ENCODE measurements at places on chromosomes 12 and 14.

DNA sequence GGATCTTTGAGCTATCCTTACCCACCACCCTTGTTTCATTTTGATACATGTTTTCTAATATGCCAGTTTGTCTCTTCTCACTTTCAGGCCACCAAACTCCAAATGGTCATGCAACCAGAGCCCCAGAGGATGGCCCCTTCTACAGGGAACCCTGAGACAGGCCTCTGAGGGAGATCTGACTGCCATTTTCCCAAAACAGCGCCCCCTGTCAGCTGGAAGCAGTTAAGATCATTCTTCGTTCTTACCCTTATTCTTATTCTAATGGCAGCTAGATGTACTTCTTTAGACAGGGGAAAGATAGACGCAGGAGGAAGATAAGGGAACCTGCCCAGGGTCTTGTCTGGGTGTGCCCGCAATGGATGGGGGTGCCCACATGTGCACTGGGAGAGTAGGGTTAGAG lies 38.4 kb downstream of the C12orf56 start:
- no peak for DNase-seq

- no peak for DNase-seq
These were observed 283.5 kb upstream of the RGS6 start for GRCh38 chr14:71648725-71649124.

DNA sequence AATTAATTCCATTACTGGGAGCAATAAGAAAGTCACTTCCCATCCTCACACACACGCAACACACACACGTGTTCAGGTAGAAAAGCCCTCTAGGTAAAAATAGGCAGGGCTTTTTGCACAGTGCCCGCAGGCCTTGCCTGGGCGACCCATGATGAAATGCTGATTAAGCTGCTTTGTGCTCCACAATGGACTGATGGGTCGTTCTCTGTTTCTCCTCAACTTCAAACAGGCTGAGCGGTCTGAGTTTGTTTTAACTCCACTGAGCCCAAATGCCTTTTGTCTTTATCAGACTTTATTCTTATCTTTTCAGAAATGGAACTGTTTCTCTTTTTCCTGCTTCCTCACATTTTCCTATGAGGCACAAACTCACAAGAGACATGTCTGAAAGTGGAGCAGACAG lies 9.4 kb upstream of the DACT1 start:
- no peak for DNase-seq

GRCh38 chr12:88904705-88905104 lies 324.4 kb upstream of the KITLG start:
- DNase-seq, result no peak

DNA sequence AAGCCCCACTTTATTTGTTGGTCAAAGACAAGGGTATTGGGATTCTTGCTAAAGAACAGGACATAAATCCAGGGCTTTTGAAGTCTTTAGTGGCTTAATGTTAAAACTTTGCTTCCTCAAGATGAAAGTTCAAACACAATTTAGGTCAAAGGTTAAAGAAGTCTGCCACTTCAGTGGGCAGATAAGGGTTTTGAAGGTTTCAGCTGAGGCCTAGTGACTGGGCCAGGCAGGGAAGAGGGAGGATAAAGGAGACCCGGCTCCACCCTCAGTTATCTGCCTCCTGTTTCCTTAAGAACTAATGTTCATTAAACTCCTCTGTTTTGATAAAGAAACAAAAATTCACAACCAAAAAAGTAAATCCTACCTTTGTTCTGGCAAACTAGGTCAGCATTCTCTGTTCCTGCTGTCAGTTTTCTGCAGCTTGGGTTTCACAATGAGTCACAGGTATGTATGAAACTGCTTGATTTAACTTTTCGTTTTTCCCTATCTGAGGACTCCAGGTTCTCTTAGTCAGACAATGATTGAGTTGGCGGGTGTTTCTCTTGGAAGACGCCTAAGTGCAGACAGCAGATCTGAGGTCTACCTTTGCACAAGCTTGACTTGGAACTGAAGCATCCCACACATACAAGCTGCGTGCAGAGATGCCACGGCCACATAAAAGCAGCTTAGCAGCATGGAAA lies 208.3 kb downstream of the EXOC5 start:
- no peak for DNase-seq

GRCh38 chr12:53213348-53213747 lies 6.3 kb upstream of the ITGB7 start:
- peak; percentile 73 for DNase-seq

- no peak for DNase-seq
These were observed 7.5 kb downstream of the CRADD start for GRCh38 chr12:93684716-93685115.
